Esophagus squamous epithelium (tissue), 5 donors: ENCODE measurements at places on chromosomes 16 and 17. TPM values are rescaled to one million over a fixed set of nuclear protein-coding genes. Genes with fewer than 3 reads are reported as not detected.
A peak's percentile ranks its signal among the peaks of the same experiment; 100 is the strongest.

Gene POLR2C
- 78.7 TPM for total RNA-seq

Gene TNP2
- not detected for total RNA-seq

- H3K4me3 ChIP-seq, result no peak overlapping the region
- H3K27ac ChIP-seq, result no peak overlapping the region
- H3K4me1 ChIP-seq, result no peaks in the 10 kb centered on the region
- DNase-seq, result no peak
- no peaks in the 10 kb centered on the region for H3K27me3 ChIP-seq
These were observed 135.4 kb downstream of the TMEM132E start for GRCh38 chr17:34714475-34715410.

DNA sequence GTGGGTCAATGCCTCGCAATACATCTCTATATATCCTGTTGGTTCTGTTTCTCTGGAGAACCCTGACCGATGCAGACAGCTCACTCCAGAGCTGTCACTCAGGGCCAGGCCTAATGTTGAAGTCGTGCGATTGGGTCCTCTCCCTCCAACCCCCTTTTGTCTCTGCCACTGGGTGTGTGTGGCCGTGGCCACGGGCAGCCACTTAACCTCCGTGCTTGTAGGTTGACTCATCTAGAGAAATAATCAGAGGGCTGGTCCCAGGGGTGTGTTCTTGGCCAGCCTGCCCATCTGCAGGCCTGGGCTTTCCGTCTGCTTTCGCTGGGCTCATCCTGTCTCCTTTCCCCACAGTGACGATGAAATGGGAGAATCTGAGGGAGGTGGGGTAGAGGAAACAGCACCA, 7.4 kb downstream of the ADAD2 start:
- H3K36me3 ChIP-seq, result no peaks in the 10 kb centered on the region
- peaks cover 29% of the 10 kb centered on the region for H3K4me1 ChIP-seq
- DNase-seq, result no peak
- H3K27ac ChIP-seq, result peak overlapping the region; percentile 91

Gene BANP
- 14.3 TPM for total RNA-seq

Gene REXO5
- 0.49 TPM for total RNA-seq

DNA sequence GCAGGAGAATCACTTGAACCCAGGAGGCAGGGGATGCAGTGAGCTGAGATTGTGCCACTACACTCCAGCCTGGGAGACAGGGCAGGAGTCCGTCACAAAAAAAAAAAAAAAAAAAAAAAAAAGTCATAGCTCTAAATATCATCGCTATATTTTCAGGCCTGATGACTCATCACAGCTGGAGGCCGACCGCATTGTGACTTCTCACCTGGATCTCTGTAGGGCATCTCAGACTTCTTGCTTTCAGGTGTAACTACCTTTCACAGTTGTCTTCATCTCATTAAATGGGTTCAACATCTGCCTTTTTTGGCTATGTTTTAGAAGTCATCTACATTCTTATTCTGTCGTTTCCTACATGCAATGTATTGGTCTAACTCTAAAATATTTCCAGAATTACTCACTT, 353.1 kb upstream of the MON1B start:
- no peak overlapping the region for H3K27ac ChIP-seq
- DNase-seq, result no peak
- H3K4me3 ChIP-seq, result no peak overlapping the region

Gene NAA38
- 80.1 TPM for total RNA-seq

- H3K36me3 ChIP-seq, result no peaks in the 10 kb centered on the region
- no peaks in the 10 kb centered on the region for H3K27me3 ChIP-seq
- peak overlapping the region; percentile 96 for H3K27ac ChIP-seq
- H3K4me3 ChIP-seq, result peak overlapping the region; percentile 79
- no peak for DNase-seq
These were observed 750 bp downstream of the ZFHX3 start for GRCh38 chr16:73047221-73047535.

DNA sequence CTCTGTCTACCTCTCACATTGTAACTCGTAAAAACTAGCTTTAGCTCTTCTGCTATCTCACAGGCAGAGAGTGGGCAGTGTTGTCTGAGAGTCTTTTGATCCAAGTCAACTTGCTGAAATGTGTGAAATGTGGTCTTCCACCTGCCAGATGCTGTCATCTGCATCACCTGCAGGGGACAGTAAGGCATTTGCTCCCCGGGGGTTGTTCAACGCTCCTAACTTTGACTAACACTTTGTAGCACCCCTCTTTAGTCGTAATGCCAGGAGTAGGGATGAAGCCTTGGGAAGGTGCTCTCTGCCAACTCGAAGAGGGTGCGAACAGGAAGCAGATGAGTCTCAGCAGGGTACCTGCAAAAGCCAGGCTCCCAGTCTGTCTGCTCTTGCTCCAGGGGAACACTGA, 36.1 kb downstream of the SNX11 start:
- no peak overlapping the region for H3K27ac ChIP-seq
- H3K4me3 ChIP-seq, result no peak overlapping the region
- no peak for DNase-seq
- H3K27me3 ChIP-seq, result no peaks in the 10 kb centered on the region

DNA sequence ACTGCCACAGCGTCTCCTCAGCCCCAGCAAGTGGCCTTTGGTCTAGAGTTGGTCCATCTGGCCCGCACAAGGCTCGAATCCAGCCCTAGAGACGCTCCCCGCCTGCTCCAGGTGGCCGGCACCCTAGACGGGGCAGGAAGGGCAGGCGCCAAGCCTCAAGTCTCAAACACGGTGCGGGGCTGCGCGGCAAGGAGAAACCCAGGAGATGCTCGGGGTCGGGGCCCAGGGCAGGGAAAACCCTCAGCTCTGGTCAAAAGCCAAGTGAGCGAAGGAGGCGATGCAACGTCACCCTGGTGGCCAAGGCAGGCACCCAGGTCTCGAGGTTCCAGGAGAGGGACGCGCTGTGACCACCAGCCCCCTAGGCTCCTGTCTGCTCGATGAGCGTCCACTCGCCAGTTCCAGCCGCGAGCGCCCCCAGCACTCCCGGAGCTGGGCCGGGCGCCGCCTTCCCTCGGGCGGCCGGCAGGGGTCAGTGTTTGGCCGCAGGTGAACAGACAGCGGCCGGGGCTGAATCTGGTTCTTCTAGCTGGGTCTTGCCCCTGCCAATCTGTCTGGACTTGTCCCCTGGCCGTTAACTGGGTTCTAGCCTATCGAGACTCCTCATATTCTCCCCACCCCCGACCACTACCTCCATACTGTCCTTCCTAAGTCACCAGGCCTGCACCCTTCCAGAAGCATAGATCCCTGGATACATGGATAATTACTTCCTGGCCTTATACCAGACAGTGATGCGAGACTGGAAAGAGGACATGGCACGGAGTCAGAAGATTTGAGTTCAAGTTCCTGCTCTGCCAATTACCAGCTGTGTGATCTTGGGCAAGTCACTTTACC, 44.0 kb downstream of the PRAC1 start:
- peaks cover 5% of the 10 kb centered on the region for H3K27me3 ChIP-seq
- H3K4me3 ChIP-seq, result peak overlapping the region; percentile 43
- DNase-seq, result no peak
- H3K36me3 ChIP-seq, result no peaks in the 10 kb centered on the region

- H3K27me3 ChIP-seq, result no peaks in the 10 kb centered on the region
- no peak overlapping the region for H3K4me3 ChIP-seq
- no peaks in the 10 kb centered on the region for H3K36me3 ChIP-seq
- DNase-seq, result no peak
- no peak overlapping the region for H3K27ac ChIP-seq
These were observed 225.4 kb upstream of the HS3ST3A1 start for GRCh38 chr17:13827118-13827517.

Gene RTN4RL1
- total RNA-seq, result 2.3 TPM

DNA sequence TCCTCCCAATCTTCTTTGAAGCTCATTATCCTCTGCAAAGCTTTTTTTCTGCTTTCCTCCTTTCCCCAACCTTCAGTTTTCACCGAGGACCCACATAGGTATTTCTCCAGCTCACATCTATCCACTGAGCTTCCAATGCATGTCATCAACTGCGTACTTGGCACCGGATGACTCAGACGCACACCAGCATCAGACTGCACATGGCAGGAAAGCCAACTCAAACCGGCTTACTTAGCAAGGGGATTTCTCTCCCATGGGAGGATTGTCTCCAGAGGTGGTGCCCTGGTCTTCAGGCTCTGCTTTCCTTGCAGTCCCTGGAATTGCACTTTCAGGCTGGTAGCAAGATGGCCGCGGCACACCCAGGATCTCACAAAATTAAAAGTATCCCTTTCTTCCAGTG, 1.7 kb upstream of the AKTIP start:
- no peak overlapping the region for H3K4me3 ChIP-seq
- peak overlapping the region; percentile 99 for H3K27ac ChIP-seq
- H3K27me3 ChIP-seq, result no peaks in the 10 kb centered on the region
- no peaks in the 10 kb centered on the region for H3K36me3 ChIP-seq

Gene CA7
- total RNA-seq, result not detected

GRCh38 chr17:75003070-75003956, 9.2 kb upstream of the MRPL58 start:
- no peak for DNase-seq
- no peaks in the 10 kb centered on the region for H3K4me1 ChIP-seq
- no peak overlapping the region for H3K27ac ChIP-seq
- H3K36me3 ChIP-seq, result peaks cover 24% of the 10 kb centered on the region
- no peak overlapping the region for H3K4me3 ChIP-seq
- no peaks in the 10 kb centered on the region for H3K27me3 ChIP-seq

- H3K36me3 ChIP-seq, result no peaks in the 10 kb centered on the region
- H3K27me3 ChIP-seq, result no peaks in the 10 kb centered on the region
- H3K4me1 ChIP-seq, result no peaks in the 10 kb centered on the region
- no peak for DNase-seq
- H3K4me3 ChIP-seq, result no peak overlapping the region
These were observed 14.0 kb downstream of the NAGPA start for GRCh38 chr16:5019775-5020174.

DNA sequence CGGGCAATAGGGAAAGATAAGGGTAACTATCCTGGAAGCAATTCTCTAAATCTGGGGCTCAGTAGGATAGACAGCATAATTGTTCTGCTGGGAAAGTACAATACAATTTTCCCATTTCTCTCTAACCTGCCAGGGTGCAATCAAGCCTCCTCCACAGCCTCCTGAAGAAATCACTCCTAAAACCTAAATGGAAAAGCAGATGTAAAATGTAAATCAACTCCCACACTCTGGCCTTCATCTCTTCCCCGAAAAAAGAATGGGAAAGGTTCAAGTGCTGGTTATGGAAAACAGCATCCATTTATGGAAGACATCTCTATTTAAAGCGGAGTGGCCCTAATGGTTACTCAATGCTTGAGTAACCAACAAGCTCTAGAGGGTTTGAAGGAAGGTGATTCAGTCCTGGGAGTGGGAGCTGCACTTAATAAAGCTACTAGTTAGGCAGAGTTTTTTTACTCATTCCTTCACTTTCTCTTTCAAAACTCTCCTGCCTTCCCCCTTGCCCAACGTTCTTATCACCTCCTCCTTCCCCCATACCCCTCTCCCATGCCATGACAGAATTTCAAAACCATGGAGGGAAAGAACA, 5.1 kb downstream of the MMD start:
- H3K27me3 ChIP-seq, result no peaks in the 10 kb centered on the region
- peaks cover 4% of the 10 kb centered on the region for H3K4me1 ChIP-seq
- no peak overlapping the region for H3K27ac ChIP-seq
- no peak for DNase-seq
- no peaks in the 10 kb centered on the region for H3K36me3 ChIP-seq

Gene VASN
- total RNA-seq, result 12.2 TPM
